ENCODE measurements at places on chromosomes 11 and 22.

DNA sequence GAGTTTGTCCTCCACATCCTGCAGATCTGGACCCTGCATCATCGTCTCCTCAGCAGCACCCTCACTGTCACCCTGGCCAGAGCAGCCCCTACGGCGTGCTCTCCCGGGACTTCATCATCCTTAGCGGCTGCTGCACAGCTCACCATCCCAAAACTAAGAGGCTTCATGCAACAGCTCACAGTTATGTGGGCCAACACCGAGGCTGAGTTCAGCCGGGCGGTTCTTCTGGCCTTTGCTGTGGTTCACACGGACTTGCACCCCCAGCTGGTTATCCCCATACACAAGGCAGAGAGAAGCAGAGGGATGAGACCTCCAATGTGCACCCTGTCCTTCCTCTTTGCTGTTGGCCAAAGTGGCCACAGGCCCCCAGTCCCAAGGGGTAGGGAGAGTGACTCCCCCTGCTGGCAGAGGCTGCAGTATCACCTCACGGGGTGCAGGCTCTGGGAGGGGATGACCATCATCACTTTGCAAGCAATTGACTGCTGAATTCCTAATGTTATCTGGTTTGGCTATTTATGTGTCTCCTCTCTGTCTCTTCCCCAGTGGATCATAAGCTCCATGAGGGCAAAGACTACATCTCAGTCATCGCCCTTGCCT, 276.8 kb downstream of the BRD1 start:
- DNase-seq = no peak

GRCh38 chr22:26213826-26214225, 44.6 kb downstream of the SEZ6L start:
- DNase-seq = no peak

GRCh38 chr11:110710628-110711381, 1.4 kb downstream of the ARHGAP20 start:
- DNase-seq = peak; percentile 61

DNA sequence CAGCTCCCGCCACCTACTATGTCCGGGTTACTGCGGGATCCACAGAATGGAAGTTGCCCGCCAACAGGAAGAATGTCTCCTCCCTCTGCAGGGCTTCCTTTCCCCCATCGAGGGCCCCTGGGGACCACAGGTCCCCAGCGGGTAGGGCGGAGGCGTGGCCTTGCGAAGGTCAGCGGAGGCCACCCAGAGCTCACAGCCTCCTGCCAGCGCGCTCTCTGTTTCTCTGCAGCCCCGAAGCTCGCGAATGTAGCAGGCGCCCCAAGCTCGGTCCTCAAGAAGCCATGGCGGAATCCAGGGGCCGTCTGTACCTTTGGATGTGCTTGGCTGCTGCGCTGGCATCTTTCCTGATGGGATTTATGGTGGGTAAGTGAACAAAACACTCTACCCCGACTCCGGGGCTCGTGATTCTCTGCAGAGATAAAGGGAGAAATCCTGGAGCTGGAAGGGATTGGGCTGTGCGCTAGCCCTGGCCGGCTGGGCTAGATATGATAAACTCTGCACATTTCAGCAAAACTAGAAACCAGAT, at the start of gene NAALAD2:
NAALAD2 (plus strand) TSS at position 186 of the 526 bp plus-strand sequence; CDS start at position 282, 96 bp downstream.
- DNase-seq = peak; percentile 81

- DNase-seq = no peak
Measured at GRCh38 chr22:44483878-44484277, 14.2 kb downstream of the RTL6 start.

DNA sequence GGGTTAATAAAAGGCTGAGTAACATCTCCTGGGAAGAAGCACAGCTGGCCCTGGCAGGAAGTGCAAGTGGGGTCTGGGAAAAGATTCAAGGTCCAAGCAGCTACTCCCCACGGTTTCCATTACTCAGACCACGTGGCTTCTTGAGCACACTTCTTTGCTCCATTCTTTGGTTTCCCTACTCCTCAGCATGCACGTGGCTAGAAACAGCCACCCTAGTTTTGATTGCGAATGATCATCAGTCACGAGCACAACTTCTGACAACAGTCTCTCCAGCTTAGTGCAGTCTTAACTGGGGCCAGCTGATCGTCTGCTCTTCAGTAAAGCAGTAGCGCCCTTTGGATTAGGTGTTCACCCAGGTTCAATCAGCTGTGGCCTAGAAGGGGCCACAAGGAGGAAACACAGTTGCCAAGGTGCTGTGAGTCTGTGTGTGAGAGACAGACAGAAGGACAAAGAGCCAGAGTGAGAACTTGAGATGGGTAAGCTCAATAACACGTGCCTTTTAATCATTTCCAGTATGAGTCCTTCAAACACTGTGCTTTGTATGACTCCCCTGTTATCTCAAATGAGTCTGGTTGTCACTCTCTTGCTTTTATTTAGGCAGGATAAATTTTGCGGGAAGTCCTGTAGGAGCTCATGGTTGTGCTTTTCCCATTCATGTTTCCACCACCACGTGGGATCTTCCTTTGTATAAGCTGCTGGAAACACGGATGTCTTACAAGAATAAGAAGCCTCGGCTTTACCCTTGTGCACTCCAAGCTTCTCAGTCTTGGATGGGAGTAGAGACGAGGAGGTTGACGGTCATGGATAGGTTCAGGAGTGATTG, 901 bp upstream of the PARVA start:
- no peak for DNase-seq

GRCh38 chr22:36184433-36185025, 17.1 kb downstream of the APOL4 start:
- peak; percentile 29 for DNase-seq

DNA sequence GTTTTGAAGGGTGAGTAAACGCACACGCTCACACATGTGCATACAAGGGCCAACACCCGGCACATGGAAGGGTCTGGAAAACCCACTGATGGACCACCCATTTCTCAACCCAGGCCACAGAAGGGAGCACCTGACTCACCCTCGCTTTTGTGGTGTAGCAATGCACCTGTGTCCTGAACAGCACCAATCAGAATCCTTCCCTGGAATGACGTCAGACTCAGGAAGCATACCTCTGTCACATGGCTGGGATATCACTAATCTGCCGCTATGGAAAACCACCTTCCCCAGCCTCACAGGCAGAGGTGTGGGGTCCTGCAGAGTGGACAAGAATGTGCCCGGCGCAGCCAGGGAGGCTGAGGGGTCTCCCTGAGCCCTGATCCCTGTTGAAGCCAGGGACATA, 9.0 kb upstream of the OSM start:
- no peak for DNase-seq

- peak; percentile 75 for DNase-seq
Measured at GRCh38 chr22:20319041-20319744, 667 bp downstream of the DGCR6L start.

DNA sequence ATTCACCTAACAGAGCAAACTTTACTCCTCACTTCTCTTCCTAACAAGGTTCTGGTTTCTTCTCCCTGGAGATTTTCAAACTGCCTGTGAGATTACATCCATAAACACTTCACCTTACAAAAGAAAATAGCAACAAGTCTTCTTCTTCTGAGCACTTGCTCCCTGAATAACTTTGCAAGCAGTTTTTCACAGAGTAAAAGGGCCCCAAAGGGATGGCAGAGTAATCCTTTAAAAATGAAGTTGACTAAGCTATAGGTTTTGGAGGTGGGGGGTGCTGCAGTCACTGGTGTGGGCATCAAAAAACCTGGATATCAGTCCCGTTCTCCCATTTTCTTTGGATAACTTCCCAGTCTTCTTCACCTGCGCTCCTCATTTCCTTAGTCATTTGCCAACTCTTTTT, 484.9 kb downstream of the MIAT start:
- no peak for DNase-seq

DNA sequence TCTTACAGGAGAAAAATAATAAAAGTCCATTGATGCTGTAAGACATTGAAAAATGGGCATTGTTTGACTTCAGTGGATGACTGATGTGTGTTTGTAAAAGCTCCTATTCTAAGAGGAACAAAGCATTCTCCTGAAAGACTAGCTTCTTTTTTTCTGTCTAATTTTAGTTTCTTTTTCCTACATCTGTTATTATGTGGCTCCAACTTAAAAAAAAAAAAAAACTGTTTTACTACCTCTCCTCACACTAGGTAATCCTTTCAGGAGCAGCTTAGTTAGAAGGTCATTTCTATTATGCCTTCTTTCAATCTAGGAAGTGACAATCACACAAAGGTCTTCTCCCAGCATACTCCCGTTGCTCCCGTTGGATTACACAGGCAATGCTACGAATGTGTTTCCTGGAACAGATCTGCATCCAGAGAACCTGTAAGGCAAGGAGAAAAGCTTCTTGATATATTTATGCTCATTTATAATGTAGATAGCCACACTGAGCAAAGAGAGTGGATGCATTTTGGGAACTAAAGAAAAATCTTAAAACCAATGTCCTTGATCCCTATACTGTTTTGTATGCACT, 595.1 kb upstream of the CCDC179 start:
- no peak for DNase-seq

DNA sequence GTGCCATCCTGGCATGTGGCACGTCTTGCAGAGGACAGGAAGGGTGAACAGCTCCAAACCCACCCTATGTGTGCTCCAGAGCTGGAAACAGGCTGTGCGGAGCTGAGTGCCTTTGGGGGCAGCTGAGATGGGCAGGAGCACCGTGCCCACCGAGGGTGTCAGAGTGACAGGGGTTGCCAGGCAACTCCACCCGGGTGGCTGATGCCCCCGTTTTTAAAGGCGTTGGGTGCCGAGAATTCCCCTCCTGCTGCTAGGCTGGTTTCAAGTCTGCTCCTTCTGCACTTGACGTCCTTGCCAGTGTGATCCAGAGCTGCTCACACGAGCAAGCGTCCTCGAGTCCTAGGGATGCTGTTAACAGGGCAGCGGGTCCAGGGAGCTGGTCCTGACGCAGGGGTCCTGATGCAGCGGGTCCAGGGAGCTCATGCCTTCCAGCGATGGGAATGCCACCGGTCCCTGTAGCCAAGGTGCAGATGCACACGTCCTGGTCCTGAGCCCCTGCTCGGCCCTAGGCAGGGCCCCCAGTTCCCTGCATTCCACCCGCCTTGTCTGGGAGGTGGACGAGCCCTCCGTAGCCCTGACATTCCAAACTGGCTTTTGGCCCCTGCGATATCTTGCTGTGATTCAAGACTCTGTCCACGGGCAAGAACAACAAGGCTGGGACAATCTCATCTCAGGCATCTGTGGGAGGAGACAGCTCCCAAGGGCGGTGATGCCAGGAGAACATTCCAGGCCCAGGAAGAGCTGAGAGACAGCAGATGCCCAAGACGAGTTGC, 4.9 kb downstream of the KCNQ1 start:
- no peak for DNase-seq

DNA sequence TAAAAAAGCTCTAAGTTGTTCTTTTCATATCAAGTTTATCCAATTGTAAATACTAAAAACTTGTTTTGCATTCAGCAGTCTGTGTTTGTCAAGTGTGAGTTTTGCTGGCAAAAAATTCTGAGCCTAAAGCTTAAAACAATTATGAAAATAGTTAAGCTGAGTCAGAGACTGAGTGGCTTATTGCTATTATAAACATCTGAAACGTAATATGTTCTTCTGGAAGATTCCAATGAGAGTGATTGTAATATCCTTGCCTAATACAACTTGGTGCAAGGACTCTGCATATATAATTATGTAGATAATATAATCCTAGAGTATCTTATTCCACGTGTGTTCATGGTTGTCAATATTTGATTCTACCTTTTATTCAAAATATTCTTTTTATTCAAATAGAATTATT, 14.1 kb upstream of the NUP50 start:
- no peak for DNase-seq

DNA sequence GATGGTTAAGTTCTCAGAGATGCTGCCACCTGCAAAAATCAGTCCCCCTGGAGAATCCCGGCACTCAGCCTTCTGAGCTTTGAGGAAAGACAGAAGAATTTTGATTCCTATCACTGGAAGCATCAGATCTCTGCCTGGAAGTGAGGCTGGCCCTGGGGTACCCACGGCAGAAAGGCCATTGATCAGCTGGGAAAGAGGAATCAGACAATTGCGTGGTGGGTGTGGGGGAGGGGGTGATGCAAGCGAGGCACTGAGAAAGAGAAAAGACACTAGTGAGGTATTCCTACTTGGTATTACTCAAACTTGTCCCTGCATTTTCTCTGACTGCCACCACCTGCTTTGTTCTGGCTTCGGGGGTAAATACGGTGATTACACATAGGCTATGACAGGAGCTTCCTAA, 96.1 kb downstream of the FEZ1 start:
- DNase-seq = no peak

GRCh38 chr11:130778026-130778425, 138.3 kb downstream of the SNX19 start:
- DNase-seq = no peak

DNA sequence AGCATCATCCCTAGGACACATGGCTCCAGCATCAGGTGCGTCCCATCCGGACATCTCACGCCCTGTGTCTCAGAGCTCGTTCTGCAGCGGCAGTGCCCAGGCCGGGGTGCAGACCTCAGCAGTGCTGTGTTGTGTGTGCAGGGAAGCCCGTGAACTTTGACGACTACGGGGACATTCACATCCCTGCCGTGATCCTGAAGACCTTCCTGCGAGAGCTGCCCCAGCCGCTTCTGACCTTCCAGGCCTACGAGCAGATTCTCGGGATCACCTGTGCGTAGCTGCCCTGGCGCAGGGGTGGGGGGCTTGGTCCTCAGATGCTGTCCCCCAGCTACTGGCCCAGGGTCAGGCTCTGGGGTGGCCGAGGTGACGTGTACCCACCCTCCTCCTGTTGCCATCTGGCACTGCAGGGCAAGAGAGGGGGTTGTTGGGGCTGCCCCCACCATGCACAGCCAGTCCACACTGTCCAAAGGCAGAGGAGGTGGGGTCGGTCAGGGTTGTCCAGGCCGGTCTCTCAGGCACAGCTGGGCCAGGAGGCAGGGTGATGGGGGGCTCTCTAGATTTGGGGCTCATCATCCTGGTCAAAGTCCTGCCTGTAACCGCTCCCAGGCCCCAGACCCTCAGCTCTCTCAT, 96.5 kb downstream of the ARHGAP8 start:
- DNase-seq = no peak

GRCh38 chr11:17752144-17752543, 17.6 kb downstream of the KCNC1 start:
- no peak for DNase-seq

GRCh38 chr22:43561415-43562178, 149.8 kb downstream of the MPPED1 start:
- no peak for DNase-seq

- DNase-seq = peak; percentile 75
Measured at GRCh38 chr22:35995772-35996171, 32.9 kb downstream of the RBFOX2 start.

DNA sequence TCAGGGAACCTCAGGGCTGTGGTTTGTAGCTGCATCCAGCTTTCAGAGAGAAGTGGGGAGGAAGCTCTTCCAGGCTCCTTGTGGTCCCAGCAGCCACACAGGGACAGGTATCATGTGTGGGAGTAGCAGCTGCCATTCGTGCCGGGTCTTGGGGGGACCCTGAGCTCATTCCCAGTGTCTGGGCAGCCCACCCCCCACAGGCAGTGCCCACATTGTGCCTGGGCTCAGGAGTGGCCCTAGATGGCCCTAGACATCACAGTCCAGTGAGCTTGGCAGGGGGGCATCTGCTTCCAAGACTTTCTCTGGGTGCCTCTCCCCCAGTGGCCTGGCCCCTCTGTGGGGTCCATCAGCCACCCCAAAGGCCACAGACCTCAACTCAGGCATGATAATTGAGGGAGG, 619.7 kb downstream of the BRD1 start:
- DNase-seq = peak; percentile 16
